ENCODE measurements at places on chromosomes 11 and 22.

- no peak for DNase-seq
Observed at GRCh38 chr22:47174096-47174495, 411.6 kb downstream of the TBC1D22A start.

- peak; percentile 60 for DNase-seq
Observed at GRCh38 chr11:120235024-120235628, 4.8 kb upstream of the POU2F3 start.

- peak; percentile 66 for DNase-seq
Observed at GRCh38 chr22:31977141-31977841, 33.0 kb downstream of the YWHAH start.

DNA sequence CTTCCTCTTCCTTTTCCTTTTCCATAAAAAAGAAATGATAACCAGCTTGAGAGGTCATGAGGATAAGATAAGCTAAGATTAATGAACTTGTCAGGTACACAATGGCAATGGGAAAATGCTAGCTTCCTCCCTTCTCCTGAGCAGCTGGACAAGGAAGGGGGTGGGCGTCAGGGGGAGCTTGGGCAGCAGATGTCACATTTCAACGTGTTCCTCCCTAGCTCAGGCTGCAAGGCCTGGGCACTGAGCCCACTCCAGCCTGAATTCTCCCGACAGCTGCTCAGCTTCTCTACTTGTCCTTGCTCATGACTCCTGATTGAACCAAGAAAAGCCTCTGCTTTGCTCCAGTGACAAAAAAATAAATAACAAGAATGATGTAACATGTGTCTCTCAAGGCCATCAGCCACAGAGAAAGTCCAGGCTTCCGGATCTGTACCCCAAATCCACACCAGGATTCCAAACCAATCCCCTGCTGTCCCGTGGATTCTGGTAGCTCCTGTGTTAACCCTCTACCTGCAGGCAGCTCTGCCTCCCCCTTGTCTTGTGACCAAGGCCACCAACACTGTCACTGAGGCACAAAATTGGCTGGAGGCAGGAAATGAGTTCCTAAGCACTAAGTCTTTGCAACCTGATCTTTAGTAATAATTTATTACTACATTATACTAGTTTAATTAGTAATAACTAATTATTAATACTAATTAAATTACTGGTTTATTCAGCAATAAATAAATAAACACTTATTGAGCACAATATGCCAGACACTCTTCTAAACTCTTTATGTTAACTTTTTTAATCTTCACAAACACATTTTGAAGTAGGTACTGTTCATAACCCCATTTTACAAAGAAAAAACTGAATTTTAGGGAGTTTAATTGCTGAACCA is 146.5 kb downstream of the CCDC34 start:
- DNase-seq: peak; percentile 54

DNA sequence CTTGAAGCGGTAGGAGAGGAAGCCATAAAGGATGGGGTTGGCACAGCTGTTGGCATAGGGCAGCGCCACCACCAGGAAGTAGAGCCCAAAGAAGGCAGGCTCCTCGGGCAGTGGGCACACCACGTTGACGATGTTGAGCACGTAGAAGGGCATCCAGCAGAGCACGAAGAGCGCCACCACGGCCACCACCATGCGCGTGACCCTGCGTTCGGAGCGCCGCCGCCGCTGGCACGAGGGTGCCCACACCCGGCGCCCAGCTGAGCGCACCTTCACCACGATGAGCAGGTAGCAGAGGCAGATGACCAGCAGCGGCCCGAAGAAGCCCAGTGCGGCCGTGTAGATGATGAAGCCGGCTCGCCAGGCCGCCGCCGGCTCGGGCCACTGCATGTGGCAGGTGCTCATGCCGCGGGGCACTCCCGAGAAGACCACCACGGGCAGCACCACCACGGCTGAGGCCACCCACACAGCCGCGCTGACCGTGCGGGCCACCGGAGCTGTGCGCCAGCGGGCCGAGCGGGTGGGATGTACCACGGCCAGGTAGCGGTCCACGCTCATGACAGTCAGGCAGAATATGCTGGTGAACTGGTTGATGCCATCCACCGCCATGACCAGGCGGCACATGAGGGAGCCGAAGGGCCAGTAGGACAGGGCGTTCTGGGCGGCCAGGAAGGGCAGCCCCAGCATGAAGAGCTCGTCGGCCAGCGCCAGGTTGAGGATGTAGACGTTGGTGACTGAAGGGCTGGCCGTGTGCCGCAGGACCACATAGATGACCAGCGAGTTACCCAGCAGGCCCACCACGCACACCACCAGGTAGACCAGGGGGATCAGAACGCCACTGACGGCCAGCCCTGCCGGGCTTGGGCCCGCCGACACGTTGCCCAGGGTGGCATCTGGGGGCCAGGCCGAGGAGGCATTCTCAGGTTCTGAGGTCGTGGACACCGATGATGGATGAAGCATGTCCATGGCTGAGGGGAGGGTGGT is 5.1 kb downstream of the SSTR3 start:
- DNase-seq: no peak

- DNase-seq: no peak
Observed at GRCh38 chr11:116500947-116501602, 271.7 kb downstream of the BUD13 start.

- DNase-seq: no peak
Observed at GRCh38 chr22:39808081-39808480, 85.5 kb downstream of the ENTHD1 start.

DNA sequence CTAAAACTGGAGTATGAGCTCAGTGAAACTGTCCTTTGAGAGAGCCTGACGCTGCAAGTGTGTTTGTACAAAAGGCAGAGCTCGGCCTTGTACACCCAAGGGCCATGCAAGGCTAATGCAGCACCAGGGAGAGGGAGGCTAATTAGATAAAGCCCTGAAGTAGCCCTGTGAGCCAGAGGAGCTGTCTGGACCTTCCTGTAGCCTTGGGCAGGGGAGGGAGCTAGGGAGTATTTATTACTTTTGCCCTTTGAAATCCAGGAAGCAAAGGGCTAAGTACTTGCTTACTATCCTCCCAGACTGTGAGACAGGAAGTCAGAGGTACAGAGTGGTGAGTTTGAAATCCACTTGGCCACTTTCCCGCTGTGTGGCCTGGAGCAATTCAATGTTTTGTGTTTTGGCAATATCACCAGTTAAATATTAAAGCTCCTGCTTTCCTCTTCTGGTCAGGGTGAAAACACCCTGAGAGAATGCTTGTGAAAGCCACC is 10.2 kb upstream of the LDHA start:
- peak; percentile 94 for DNase-seq
